ENCODE measurements at places on chromosomes 12 and 14.

DNA sequence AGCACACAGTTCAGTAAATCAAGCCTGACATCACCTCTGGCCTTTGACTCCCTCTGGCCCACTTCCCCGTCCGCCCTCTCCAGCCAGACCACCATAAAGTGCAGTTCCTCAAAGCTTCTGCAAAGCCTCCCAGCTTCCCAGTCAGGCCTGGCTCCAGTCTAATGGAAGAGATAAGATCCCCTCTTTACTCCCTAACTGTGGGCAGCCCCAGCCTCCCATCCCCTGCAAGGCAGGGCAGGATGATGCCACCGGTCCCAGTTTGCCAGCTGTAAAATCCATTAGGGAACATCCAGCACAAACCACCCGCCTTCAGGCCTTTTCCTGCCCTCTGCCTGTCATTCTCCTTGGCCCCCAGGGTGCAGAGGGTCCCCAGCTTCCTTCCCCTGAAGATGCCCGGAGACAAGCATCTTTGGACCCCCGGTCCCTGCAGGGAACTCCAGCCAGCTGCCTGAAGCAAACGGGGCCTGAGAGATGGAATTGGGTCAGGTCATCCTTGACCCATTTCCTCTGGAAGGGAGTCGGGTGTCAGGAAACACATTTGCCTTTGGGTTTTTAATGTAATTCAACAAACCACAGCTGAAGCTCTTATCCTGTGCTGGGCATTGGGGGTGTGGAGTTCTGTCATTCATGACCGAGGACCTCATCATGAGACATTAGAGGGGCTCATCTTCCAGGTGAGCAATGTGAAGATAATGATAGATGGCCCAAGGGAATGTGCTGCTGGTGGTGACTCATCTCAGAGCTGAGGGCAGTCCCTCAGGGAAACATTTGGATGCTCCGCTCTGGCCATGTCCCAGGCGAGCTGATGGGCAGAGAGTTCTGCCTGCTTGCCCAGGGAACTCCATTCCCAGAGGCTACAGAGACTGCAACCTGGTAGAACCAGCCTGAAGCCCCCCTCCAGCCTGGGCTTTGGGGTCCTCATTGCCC is 93.8 kb upstream of the CLMN start:
- DNase-seq = no peak

DNA sequence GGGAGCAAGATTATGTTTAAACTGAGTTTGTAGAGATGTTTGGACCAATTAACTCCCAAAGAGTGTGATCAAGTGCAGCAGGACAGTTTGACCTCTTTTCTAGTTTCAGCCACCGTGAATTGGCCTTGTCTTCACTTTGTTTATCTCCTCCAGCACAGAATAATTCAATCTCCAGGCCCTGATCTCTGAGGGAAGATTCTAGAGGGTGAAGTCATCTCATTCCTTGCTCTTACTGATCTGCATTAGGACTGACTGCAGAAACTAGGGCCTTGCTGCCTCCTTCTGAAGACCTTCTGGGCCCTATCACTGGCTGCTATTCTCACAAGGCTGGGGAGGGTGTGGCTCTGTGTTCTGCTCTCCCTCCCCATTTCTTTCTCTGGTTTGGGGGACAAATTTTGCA is 29.4 kb downstream of the C12orf75 start:
- no peak for DNase-seq

DNA sequence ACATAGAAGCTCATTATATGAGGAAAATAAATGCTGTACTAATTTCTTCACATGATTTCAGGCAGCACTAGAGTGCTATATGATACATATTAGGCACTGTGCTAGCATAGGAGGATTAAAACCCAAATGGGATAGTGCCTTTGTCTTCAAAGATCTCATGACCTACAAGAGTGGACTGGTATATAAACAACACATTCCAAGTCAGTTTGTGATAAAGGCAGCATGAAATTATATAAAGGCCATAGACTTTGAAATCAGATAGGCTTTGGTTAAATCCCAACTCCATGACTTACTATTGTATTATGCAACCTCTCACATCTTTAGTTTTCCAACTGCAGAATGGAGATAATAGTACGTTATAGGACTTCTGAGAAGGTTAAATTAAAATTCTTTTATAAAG is 179.7 kb downstream of the RAD51B start:
- DNase-seq = no peak

- DNase-seq = no peak
Observed at GRCh38 chr12:25855716-25856115, 102.8 kb upstream of the RASSF8 start.

GRCh38 chr12:106276032-106276740 is 26.3 kb upstream of the TCP11L2 start:
- DNase-seq = no peak

DNA sequence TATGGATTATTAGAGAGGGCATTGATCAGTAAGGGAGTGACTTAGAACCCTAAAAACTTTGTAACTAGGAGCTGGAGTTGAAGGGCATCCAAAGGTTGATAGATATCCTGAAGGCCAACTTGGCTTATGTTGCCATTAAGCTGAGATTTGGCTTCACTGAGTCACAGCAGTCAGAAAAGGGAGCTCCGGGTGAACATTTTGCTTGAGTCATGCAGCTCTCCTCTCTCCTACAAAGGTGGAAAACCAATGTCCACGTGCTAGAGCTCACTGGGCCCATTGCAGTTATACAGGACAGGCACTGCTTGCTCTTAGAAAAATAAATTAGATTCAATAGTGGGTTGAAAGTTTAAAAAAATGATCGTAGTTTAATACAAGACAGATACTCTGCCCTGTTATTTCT is 87.3 kb upstream of the LRIG3 start:
- no peak for DNase-seq

- DNase-seq = no peak
Observed at GRCh38 chr12:6828781-6829535, 751 bp downstream of the P3H3 start.

GRCh38 chr14:60232185-60232584 is 16.8 kb upstream of the PPM1A start:
- no peak for DNase-seq

DNA sequence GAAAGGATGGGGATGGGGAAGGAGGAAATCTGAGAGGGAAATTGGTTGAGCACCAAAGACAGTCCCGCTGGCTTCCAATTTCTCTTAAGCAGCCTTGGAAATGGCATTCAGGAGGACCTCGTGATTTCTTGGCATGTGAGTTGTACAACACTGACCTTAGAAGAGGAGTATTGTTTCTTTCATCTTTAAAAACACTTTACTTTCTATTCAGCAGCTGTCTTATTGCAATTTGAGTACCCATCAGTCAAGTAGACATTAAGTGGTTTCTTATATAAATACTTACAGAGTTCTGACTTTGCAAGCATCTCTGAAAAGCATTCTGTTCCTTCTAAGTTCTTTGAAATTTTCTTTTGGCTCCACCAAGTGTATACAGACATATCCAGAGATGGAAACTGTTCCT is 83.2 kb downstream of the LMNTD1 start:
- no peak for DNase-seq

- DNase-seq = no peak
Observed at GRCh38 chr12:11941606-11942337, 129.0 kb upstream of the BCL2L14 start.

DNA sequence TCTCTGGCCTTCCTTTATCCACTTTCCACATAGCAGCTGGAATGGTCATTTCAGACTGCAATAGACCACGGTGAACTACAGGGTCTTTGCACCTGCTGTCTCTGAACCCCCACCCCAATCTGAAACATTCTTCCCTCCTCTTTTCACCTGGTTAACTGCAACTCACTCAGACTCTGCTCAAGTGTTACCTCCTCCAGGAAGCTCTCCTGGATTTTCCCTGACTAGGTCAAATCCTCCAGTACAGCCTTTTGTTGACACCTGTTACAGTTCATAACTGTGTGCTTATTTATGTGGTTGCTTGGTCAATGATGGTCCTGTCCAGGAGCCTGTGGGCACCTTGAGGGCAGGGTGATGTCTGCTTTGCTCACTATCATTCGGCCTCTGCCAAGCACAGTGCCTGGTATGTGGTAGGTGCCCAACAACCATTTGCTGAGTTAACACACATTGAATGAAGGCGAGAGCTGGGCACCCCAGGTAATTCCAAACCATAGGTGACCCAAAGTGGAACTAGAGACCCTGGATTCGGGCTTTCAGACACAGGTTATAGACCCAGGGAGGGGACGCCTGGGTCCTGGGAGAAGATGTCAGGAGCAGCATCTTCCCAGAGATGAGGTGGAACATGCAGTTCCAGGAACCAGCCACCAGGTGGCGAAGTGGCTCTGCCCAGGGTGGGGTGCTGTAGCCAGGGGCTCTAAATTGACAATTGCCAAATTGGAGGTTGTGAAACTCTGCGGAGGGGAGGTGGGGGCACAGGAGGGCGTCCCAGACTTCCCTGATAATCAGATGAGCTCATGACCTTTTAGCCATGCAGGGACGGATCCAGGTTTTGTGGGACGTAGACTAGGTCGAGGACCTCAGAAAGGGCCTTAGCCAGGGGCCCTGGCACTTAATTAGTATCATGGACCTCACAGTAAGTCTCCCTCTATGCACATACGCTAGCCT is 28.1 kb downstream of the TRPV4 start:
- peak; percentile 59 for DNase-seq

- DNase-seq = no peak
Observed at GRCh38 chr12:52493172-52493571, at the start of gene KRT6A. KRT6A (minus strand) TSS chr12:52493257; CDS start chr12:52493188, 69 bp downstream.

- DNase-seq = no peak
Observed at GRCh38 chr14:85319998-85320630, 209.8 kb upstream of the FLRT2 start.

DNA sequence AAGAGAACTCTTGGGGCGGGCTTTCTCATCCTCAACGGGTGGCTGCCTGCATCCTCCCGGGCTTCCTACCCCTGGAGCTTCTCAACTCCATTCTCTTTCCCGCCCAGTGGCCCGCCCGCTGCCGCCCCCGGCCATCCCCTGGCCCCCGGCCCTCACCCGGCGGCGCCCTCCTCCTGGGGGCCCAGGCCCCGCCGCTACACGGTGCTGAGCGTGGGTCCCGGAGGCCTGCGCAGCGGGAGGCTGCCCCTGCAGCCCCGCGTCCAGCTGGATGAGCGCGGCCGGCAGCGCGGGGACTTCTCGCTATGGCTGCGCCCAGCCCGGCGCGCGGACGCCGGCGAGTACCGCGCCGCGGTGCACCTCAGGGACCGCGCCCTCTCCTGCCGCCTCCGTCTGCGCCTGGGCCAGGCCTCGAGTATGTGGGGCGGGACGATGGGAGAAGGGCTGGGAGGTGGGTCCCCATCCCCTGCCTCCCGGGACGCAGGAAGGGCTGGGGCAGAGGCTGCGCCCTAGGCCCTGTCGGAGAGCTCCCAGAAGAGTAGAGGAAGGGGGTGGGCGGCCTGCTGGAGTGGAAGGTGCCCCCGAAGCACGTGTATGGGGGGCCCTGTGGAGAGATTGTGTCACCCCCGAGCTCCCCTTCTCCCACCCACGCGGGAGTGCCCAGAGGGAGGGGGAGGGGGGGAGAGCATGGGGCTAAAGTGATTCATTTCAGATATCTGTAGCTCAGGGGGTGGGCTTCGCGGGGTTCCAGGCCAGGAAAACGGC is 1.5 kb downstream of the LAG3 start:
- no peak for DNase-seq

GRCh38 chr12:14431975-14432374 is 66.5 kb downstream of the ATF7IP start:
- DNase-seq = no peak

DNA sequence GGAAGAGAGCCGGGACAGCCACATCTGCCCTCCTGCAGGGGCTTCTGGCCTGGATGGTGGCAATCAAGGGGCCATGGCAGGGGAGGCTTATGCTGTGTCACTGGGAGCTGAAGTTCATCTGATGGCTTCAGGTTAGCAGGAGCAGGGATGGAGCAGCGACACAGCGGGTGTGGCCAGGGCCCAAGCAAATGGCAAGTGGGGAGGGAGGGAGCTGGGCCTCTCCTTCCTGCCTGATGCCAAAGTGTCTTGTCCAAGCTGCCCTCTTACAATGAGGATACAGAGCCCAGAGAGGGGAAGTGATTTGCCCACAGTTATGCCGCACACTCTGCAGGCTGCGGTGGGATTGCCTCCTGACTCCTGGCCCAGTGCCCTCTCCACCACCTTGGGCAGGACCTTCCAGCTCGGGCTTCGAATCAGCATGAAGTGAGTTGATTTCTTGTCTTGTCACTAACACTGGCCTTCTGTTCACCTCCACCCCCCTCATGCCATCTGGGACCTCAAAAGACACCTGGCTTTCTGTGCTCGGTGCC is 51.3 kb downstream of the IQSEC3 start:
- no peak for DNase-seq

- DNase-seq = no peak
Observed at GRCh38 chr12:31804185-31804504, 75.3 kb upstream of the AMN1 start.

DNA sequence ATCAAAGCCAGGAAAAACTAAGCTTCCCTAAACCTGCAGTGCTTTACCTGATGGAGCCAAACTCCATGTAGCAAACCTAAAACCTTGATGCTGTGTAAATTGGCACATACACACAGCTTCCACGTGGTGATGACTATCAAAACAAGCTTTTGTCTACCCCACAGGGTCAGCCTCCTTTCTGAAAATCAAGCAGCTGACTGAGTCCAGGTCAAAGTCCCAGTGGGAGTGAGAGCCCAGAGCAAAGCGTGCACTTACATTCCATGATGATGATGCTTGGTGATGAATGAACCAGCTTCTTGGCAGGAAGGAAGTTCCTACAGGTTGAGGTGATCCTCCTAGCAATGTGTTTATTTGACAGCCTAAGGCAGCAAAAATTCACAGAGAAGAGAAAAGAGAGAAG is 630.0 kb upstream of the TBX3 start:
- no peak for DNase-seq

- DNase-seq = no peak
Observed at GRCh38 chr12:71014180-71014785, 93.7 kb upstream of the PTPRR start.

DNA sequence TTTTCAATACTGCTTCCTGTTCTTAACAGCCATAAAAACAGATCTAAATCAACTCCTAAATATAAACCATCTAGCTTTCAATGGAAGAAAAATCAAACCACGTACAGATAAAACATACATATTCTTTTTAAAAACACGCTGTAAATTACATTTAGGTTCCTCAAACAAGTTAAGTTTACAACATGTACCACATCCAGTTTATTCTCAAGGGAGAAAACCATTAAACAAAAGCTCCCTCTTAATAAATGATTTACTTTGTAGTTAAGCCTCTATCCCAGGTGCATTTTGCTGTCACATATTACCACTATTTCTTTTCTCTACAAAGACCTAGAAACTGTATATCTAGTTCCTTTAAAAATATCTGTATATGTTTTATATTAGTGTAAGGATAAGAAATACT is 3.1 kb downstream of the NUMB start:
- DNase-seq = no peak

Measured in stimulated activated CD4-positive, alpha-beta T cell treated with anti-CD3 and anti-CD28 coated beads, Interleukin-12 subunit alpha, Interleukin-12 subunit beta, amount 100 ng/mL, for 48 hours (primary cell).